ENCODE measurements at places on chromosomes 1 and 21.

DNA sequence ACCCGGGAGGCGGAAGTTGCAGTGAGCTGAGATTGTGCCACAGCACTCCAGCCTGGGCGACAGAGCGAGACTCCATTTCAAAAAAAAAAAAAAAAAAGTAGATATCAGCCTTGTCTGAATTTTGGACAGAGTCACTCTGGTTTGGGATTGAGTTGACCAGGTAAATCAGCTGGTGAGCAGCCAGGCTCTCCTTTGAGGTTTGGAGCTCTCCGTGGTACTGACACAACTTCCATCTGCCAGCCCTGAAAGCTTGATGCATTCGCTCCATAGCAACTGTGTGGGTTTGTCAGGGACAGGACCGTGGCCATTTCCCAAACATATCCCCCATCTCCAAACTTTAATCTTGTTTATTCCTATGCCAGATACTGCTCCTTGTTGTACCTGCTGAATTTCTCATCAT lies 155.2 kb downstream of the DMRTA2 start:
- DNase-seq: no peak

DNA sequence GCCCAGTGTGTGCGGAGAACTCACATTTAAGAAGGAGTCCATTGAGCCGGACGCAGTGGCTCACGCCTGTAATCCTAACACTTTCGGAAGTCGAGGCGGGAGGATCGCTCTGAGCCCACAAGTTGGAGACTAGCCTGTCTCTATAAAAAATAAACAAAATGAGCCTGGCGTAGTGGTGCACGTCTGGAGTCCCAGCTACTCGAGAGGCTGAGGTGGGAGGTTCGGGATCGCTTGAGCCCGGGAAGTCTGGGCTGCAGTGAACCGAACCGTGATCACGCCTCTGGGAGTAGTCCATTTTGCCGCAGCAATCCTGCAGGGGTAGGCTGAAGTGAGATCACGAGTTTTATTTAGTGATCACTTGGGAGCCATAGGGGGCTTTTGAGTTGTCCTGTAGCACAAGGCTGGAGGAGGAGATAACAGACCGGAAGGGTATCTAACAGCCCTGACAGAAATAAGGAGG lies 497 bp upstream of the FUCA1 start:
- no peak for DNase-seq

DNA sequence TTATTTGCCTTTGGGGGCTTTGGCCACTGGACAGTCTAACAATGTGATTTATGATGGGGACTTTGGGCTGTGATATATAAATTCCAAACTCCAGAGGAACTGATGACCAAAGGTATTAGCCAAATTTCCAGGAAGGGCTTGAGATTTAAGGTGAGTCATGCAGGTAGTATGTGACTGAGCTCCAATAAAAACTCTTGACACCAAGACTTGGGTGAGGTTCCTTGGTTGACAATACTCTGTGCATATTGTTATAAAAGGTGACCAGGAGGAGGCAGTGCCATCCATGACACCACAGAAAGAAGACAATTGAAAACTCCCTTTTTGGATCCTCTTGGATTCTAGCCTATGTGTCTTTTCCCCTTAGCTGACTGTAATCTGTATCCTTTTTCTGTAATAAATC lies 392.7 kb upstream of the LRRC7 start:
- DNase-seq: no peak

DNA sequence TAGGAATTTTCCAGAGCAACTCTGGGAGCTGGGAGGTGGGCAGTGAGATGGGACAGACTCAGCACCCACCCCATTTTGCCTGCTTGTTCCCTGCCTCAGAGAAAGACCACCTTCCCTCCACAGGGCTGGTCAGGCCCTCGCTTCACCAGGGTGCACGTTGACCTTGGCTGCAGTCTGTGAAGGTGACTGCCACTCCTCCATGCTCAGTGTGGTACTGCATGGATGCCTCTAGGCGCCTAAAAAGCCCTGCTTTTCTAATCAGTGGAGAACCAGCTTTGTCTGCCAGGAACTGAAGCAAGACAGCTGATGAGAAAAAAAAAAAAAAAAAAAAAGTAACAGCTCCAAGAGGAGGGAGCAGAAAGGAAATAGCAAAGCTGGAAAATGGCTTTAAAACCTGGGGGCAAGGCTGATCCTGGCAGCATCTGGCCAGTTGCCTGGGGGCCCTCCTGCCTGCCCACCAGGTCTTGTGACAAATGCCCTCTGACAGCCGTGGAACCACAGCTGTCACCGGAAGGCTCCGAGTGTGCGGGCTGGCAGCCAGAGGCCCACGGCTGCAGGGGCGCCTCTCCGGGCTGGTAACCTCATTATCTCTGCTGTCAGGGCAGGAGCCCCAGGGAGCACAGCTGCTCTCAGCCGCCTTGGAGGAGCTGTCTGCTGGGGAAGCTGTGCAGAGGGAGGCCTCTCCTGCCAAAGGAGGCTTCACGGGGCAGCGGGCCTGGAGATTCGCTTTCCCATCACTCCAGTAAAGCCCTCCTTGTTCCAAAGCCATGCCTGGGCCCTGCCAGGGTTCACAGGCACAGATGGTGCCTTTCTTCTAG lies 13.7 kb downstream of the KIAA1614 start:
- DNase-seq: no peak

- DNase-seq: no peak
These were observed 78.6 kb upstream of the USP25 start for GRCh38 chr21:15651172-15651571.

GRCh38 chr21:38343691-38344090 lies 86.9 kb downstream of the KCNJ15 start:
- no peak for DNase-seq

DNA sequence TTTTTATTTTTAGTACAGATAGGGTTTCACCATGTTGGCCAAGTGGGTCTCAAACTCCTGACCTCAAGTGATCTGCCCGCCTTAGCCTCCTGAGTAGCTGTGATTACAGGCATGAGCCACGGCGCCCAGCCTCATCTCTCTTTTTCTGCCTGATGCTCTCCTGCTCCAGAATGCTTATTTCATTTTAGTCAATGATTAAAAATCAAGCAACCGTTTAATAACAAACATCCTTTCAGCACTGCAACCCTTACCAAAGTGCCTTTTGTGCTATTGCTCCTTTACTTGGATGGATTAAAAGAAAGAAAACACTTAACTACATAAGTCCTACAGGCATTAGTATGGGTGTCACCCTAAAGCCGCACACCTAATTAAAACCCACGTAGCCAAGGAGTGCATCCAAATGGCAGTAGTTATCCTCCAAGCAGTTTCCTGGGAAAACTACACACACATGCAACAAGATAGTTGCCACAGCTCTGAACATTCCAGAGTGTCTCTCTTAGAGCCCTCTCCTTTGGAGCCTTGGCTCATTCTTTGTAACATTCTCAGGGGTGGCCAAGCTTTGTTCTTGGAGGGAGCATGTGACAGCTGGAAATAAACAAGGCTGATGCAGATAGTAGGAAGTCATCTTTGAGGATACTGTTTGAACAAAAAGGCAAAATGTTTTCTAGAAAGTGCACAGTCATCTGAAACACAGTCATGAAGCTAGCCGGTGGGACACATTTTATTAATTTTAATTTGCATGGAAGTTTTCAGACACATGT lies 51.2 kb downstream of the KCNJ15 start:
- DNase-seq: no peak

DNA sequence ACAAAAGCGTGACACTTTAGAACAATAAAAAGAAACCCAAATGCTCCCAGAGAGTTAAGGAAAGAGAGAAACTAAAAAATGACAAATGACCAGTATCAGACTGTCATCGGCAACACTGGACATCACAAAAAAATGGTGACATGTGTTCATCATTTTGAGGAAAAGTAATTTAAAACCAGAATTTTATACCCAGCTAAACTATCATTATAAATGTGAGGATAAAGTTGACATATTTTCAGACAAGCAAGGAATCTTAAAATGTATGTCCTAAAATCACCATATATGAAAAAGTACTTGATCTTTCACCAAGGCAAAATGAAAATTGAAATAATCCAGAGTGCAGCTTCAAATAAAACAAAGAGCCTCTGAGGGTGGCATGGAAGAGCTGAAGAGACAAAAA lies 1.3 kb upstream of the KRTAP10-11 start:
- DNase-seq: no peak

- no peak for DNase-seq
These were observed 103.3 kb downstream of the CYYR1 start for GRCh38 chr21:26469789-26470188.

DNA sequence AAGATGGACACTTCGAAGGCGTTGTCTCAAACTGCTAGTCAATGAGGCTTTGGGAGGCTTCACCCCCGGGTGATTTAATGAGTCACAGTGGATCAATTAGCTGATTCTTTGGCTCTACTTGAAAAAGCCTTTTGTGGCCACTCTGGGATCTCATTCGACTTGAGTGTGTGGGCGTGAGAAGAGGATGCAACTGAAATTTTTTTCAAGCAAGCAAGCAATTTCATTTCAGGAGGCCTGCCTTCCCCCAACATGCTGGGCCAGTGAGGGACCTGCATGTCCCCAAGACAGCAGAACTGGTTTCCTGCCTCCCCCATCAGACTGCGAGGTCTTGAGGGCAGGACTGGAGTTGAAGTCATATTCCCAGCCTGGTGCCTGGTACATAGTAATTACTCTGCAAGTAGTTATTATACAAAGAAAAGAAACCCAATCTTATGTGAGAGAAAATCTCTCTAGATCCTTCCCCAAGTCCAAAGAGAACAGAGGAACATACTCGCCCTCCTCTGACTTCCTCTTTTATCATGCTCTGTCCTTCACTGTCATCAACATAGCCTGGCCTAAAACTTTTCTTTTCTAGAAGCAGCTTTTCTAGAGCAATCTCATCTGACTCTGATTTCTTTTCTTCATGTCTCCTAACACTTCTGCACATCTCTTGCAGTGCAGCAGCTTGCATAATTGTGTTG lies 22.7 kb downstream of the SYT6 start:
- DNase-seq: no peak

GRCh38 chr21:29638138-29638537 lies 301.7 kb downstream of the GRIK1 start:
- no peak for DNase-seq

GRCh38 chr1:179366093-179366800 lies 476 bp downstream of the AXDND1 start:
- no peak for DNase-seq

GRCh38 chr1:45297666-45298356 lies 28.9 kb upstream of the HPDL start:
- no peak for DNase-seq

GRCh38 chr1:35777109-35777508 lies 7.3 kb upstream of the CLSPN start:
- DNase-seq: no peak

- DNase-seq: no peak
These were observed 599.0 kb downstream of the AGBL4 start for GRCh38 chr1:49424782-49425181.

DNA sequence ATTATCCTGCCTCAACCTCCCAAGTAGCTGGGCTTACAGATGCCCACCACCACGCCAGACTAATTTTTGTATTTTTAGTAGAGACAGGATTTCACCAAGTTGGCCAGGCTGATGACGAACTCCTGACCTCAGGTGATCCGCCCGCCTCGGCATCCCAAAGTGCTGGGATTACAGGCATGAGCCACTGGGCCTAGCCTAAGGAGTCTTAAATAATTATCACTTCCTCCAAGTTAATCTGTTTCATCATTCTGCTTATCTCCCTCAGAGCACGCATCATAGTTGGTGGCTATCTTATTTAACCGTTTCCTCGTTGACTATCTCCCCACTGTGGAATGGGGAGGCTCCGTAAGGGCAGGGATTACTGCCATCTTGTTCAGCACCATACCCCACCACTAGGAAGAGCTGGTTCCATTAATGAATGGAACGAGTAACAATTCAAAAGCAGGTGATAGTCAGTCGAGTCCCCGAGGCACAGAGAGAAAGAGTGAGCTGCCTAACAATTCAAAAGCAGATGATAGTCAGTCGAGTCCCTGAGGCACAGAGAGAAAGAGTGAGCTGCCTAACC lies 52.7 kb downstream of the GLUL start:
- no peak for DNase-seq

DNA sequence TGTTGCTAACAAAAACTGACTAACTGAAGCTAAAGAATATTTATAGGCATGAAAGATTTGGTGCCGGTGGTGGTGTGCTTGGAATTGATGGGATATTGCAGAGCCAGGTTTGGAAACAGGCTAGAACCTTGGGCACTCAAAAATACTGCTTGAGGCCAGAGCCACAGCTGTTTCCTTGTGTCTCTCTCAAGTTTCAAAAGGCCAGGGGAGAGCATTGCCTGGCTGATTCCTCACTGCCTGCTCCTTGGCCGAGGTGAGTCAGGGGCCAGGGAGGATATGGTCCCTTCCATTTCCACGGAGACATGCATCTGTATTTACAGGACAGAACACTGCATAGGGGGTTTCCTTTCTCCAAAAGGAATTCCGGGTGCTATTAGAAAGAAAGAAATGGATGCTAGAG lies 36.1 kb upstream of the IVNS1ABP start:
- DNase-seq: no peak

DNA sequence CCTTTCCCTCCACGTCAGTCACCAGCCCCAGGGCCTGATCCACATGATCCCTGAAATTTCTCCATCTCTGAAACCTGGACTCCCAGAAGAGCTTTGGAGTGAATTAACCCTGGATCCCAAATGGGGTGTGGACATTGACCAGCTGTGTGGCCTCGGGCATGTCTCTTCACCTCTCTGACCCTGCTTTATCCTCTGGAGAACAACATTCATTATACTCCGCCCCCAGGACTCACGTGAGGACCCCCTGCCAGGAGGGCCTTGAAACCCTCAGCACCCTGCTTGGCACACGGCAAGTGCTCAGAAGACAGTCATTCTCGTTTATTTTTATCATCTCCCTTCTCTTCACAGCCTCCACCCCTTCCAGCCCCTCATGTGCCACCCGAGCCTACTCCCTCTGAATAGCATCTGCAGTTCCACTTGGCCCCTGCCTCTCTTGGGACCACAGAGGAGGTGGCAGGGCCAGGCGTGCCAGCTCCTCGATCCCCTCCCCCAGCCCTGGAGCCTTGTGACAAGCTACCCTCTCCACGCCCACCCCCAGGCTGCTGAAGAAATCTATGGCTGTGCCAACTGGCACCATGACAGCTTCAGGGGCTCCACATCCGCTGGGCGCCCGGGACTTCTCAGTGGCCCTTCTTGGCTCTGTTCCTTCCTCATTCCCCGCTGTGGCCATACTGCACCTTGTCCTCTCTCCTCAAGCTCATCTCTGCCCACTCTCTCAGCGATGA lies 18.0 kb downstream of the ADGRB2 start:
- no peak for DNase-seq

Measured in esophagus squamous epithelium (tissue), 5 donors.